ENCODE measurements at places on chromosomes 7 and 10.

DNA sequence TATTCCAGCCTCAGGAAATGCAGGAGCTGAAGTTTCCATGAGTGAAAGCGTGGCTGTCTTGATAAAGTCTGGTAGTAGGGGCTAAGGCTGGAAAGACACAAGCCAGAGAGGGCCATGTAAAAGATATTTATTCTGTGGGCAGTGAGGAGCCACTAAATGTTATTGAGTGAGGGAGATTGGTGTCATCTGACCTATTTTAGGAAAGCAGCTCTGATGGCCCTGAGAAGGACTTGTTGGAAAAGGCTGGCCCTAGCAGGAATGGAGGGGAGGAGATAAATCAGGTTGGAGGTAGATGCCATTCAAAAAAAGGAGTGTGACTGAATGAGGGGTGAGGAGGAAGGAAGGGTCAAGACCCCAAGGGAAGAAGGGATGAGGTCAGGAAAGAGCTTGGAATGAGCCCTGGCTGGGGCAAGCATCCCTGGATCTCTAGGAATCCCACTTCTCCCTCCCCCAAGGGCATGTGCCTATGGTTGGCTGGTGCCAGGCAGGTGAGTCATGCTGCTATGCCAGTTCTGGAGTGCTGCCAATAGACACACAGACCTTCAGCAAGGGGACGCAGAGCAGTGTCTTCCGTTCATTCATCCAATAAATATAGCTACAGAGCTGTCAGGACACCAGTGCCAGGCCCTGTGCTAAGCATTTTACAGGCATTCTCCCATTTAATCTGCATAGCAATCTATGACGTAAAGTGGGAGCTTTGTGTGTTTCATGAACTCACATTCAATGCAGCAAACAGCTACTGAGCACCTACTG, 2.0 kb downstream of the ANKRD2 start:
- DNase-seq = peak; percentile 92

GRCh38 chr10:11149807-11150141, 132.1 kb downstream of the CELF2 start:
- no peak for DNase-seq

GRCh38 chr10:4448030-4448429, 378.0 kb upstream of the AKR1E2 start:
- DNase-seq = no peak

DNA sequence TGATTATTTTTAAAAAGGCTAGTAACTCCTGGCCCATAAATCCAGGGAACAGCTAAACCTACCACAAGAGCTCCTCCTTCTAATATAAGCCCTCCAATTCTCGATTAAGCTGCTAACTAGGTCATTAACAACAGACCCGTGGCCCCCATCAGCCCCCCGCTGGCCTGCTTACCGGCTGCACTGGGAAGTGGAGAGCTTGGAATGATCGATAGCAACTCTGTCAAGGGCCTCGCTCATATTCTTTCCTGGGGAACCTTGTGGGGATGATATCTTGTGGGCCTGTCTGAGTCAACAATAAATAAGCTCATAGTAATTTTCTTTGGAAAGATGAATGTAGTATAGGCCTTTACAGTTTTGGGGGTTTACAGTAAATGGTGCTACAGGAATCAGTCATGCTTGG, 353.5 kb downstream of the TCERG1L start:
- no peak for DNase-seq

GRCh38 chr7:76430836-76431235, 6.1 kb downstream of the ZP3 start:
- DNase-seq = no peak

DNA sequence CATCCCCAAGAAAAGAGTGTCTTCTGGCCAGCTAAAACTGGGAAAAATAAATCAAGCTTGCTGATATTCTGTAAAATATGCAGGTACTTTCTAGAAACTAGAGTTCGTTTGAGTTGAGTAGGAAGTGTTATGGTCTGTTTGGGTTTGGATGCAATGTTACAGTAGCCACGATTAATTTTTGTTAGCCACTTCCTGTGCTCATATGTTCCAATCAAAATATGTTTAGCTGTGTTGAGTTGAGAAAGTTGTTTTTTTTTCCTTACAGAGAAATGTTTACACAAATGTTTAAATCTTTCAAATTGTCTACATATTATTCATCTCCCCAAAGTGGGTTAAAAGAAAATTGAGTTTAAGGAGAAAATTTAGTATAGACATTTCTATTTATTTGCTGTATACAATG, 11.3 kb upstream of the LAMB1 start:
- no peak for DNase-seq

DNA sequence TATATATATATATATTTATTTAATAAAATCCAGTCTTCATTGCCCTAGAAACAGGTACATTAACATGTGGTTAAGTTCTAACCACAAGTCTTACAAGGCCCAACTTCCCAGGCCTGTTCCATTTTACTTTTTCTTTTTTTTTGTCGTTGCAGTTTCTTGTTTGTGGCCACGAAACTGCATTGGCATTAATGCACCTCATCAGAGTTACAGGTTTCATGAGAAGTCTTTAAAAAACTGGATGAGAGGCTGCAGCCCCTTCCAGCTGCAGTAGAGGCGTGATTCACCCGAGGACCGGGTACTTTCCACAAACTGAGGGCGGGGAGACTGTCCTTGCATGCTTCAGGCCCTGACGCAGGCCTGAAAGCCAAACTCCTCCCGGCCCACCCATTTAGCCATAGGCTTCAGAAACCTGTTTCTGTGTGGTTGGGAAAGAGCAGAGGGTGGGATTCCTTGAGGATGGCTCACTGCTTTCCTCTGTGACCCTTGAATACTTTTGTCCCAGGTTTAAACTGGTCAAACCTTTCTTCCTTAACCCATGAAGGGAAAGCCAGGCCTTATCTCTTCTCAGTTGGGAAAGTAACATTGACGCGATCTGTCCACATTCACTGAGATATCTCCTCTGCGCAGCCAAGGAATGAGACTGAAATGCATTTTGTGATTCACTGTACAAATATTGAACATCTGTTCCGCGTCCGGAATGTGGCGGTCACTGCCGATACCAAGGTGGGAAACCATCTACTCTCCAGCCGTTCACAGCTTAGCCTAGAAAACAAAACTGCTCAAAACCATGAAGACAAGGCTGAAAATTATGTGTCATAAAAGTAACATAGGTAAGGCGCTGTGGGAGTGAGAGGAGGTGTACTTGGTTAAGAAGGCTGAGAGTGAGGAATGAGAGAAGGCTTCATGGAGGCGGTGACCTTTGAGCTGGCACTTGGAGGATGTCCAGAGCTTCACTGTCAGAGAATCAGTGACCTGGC, 311.7 kb downstream of the GATA3 start:
- peak; percentile 24 for DNase-seq

DNA sequence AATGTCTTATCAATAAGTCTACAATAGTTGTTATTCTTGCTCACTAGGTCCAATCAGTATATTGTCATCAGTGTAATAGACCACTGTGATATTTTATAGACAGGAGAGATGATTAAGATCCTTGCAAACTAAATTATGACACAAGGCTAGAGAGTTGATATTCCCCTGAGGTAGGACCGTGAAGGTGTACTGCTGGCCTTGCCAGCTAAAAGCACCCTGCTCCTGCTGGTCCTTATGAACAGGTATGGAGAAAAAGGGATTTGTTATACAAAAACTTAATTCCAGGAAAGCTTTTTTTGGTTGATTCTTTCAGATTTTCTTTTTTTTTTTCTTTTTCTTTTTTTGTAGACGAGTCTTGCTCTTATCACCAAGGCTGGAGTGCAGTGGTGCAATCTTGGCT, 16.8 kb upstream of the TMEM213 start:
- no peak for DNase-seq

- no peak for DNase-seq
Observed at GRCh38 chr7:28328822-28329660, 83.3 kb upstream of the CREB5 start.

- no peak for DNase-seq
Observed at GRCh38 chr10:102299873-102300272, 54.5 kb downstream of the GBF1 start.

DNA sequence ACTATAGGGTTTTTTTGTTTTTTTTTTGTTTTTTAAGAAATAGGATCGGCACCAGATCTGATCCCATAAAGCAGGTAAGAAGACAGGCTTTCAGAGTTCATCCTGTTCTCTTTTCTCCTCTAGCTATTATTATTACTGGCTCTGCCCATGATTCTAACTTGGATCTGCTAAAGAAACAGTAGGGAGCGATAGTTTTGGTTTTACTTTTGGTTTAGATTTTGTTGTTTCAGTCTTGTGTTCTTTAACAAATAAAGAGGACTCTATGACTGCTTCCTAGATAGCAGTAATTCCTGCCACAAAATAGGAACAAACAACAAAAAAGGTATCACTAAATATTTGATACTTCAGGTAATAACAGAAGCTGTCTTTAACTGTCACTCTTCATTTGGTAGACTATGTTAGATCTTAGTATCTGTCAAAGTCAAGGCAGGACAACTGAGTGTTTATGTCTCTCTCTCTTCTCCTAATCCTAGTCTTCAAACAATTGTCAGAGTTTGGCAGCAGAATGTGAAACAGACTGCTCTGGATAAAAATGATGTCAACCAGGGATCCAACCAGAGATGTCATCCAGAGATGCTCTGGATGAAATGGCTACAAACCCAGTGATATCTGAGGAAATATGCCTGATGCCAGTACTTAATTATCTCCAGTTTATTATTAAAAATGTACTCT, 99.8 kb downstream of the KMT2C start:
- no peak for DNase-seq

- no peak for DNase-seq
Observed at GRCh38 chr7:88215295-88215694, 4.5 kb downstream of the SRI start.

- no peak for DNase-seq
Observed at GRCh38 chr10:48554246-48554645, 50.6 kb downstream of the ARHGAP22 start.

GRCh38 chr7:148665221-148665620, 33.5 kb upstream of the CUL1 start:
- no peak for DNase-seq

DNA sequence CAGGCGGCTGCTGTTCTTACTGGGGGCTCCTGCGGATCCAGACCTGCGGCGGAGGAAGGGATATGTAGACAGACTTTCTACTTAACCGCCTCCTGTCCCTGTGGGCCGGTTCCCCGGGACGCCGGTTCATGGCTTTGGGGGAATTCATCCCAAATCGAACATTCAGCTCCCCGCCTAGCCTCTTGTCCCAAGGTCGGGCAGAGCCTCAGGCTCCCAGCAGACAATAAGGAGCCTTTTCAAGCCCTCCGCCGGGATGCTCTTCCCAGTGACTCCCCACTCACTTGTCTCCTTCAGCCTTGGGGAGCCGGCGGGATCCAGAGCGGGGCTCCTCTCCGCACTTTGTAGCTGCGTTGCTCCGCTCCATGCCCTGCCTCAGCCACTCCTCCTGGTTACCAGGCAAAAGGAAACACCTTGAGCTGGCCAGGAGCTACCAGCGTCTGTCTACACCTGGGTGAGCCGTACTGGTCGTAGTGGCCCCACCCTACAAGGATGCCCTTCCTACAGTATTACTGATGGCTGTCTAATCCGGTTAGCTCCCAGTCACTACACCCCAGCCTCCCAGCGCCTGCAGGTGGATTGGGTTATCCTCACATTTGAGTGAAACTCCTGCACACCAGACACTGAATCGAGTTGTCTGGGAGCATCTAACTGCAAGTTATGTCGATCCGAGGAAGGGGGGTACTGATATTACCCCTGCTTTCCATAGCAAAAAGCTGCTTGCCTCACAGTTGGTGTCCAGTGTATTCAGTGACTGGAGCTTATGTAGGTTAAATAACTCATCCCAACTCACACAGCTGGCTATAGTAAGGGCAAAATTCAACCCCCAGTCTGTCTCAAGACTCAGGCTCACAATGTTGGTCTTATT, at the start of gene C10orf95:
Gene C10orf95, minus strand, starts transcription at position 439 of the 865 bp plus-strand sequence. CDS start 450 bp downstream, outside the sequence.
- DNase-seq = no peak

DNA sequence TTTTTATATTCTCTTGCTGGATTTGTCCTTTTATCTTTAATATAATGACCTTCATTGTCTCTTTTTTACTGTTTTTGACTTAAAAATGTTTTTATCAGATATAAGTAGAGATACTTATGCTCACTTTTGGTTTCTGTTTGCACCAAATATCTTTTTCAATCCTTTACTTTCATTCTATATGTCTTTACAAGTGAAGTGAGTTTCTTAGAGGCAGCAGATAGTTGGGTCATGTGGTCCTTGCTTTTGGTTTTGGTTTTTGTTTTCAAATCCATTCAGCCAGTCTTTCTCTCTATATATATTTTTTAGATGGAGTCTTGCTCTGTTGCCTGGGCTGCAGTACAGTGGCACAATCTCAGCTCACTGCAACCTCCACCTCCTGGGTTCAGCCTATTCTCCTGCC, 932.4 kb upstream of the LRRTM3 start:
- no peak for DNase-seq

DNA sequence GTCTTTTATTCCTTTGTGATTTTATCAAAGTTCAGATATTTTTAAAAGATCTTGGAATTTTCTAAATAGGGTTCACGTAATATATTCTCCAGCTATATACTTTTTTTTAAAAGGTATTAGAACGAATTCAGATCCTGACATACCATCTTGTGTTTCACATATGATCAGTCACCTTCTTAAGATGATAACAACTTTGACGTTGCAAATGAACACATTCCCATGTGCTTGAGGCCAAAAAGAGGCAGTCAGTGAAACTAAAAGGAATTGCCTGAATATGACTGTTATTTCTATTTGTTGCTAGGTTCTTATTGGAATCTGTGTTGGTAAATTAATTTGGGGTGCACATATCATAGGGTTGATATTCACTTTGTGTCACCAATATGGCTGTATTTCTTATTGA, 310.1 kb downstream of the MDFIC start:
- DNase-seq = no peak

DNA sequence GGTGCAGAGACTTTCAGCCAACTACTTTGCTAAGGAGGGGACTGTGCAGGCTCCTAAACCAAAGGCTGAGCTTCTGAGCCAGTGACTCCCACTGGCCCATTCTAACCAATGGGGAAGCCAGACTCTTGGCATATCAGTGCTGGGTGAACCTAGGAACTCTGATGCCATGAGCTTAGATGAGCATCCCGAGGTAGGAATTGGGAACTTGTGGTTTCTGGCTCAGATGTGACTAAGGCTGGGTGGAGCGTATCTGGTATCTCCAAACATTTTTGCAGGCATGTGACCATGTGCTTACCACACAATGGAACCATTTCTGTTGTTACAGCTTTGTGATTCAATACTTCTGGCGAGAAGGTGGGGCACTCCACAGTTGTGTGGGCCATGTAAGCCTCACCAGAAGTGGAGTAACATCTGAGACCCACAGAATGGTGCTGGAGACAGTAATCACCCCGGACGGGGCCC, 2.5 kb upstream of the AVPI1 start:
- no peak for DNase-seq

Data from 8988T (cell line).